ENCODE measurements at places on chromosomes 1 and 21.
A peak's percentile ranks its signal among the peaks of the same experiment; 100 is the strongest.

GRCh38 chr1:200343874-200344273 is 66.0 kb downstream of the ZNF281 start:
- DNase-seq = no peak

DNA sequence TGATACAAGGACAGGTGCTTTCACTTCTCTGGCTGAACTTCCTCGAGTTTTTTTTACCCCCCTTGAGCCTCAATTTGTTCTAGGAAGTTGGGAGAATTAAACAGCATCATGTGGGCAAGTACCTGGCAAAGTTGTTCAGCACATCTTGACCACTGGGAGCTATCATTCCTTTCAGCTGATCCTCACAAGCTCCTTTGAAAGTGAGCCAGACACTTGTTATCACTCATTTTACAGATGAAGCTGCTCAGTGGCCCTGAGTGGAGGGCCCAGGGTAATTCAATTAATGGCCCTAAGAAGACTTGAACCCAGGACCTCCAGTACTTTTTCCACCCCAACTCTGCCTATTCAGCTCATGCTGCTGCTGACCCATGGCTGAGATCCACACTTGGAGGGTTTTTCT is 2.0 kb downstream of the RGS8 start:
- no peak for DNase-seq

DNA sequence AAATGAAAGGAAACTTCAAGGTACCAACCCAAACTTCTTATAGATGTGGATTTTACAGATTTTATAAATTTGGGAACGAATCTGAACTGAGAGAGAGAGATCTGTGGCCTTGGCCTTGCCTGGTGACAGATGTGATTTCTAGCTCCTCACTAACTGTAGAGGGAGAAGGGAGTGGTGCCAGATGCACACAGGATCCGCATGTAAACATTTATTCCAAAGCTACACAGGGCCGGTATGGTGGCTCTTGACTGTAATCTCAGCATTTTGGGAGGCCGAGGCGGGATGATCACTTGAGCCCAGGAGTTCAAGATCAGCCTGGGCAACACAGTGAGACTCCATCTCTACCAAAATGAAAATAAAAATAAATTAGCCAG is 77.1 kb downstream of the PGBD5 start:
- DNase-seq = no peak

DNA sequence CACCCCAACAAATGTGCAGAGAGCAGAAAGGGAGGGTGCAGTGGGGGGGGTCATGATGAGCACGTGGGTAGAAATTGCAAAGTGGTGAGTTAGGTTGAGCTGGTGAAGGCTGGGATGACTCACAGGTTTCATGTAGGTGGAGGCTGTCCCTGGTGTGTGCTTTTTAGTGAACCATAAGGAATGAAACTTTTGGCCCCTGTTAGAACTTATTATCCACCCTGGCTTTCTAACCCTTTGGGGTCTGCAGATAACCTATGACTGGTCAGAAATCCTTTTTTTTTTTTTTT is 46.9 kb downstream of the DOP1B start:
- DNase-seq = peak; percentile 65

DNA sequence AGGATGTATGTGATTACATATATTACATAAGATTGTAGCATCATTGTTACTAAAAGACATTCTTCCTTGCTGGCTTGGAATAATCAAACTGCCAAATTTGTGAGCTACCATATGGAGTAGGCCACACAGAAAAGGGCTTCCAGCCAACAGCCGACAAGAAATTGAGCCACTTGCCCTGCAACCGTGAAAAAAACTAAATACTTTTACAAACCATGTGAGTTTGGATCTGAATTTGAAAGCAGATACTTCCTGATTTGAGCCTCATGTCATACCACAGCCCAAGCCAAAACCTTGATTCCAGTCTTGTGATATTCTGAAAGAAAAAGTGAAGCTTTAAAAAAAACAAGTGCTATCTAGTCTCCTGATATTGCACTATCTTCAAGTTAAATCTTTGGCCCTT is 55.6 kb upstream of the PRMT6 start:
- DNase-seq = no peak

- no peak for DNase-seq
These were observed 12.0 kb downstream of the MOV10 start for GRCh38 chr1:112686417-112686816.

DNA sequence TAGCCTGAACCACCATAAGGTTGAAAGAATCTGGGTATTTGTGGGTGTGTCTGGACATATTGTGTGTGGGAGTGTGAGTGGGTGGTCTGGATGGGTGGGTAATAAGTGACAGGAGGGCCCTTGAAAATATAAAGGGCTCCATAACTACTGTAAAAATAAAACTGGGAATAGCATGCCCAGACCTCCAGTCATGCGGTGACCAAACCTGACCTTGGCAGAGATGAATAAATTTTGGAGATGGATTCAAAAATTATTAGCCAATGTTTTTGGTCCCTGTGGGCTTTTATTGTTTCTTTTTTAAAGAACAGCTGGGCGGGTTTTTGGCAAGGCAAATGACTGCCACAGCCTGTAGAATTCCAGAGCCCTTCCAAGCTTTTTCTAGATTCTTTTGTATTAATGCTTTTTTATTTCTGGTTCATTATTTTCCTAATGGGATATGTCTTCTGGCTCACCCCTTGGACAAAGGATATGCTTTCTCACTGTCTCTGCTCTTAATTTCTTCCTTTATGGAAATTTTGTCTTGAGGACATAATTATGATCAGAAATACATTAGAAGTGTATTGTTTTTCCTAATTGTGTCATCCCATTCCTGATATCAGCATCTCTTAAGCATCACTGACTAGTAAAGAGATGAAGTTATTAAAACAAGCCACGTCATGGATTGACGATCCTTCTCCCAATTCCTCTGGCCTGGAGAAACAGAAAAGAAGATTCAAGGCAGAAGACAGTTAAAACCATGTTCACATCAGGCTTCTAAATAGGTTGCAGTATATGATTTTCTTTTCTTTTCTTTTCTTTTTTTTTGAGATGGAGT is 69.5 kb downstream of the NTMT2 start:
- no peak for DNase-seq

GRCh38 chr1:92907949-92908684 is 53.1 kb downstream of the DIPK1A start:
- DNase-seq = peak; percentile 25

- no peak for DNase-seq
These were observed 8.5 kb downstream of the CFHR4 start for GRCh38 chr1:196896355-196896754.

DNA sequence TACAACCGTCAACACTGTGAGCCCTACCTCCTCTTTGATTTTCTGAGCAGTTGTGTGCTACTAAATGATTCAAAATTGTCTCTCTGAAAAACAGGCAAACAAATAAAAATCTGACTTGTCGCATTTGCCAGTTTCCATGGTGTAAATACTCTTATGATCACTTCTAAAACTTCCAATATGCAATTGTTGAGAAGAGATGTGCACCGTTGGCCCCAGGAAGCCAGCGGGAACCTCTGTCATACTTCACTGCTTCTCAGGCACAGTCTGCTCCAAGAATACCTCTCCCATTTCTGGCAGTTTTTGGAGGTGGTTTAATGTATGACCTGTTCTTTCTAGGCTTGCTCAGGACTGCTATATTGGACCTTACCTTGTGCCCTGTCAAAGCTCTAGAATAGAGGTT is 196.0 kb upstream of the NCAM2 start:
- no peak for DNase-seq

- peak; percentile 13 for DNase-seq
These were observed 98.9 kb downstream of the PGBD5 start for GRCh38 chr1:230326971-230327891.

DNA sequence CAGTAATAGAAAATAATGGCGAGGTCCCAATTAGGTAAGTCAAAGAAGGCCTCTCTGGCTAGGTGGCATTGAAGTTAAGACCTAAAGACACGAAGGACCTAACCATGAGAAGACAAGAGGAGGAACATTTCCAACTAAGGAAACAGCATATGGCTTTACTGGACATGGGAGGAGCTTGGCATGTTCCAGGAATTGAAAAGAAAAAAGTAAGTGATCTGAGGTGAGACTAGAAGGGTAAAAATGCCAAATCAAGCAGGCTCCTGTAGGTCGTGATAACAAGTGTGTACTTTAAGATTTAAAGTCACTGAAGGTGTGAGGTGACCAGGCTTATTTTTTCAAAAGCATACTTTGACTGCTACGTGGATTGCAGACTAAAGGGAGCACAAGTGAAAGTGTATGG is 13.4 kb upstream of the CLCC1 start:
- no peak for DNase-seq

DNA sequence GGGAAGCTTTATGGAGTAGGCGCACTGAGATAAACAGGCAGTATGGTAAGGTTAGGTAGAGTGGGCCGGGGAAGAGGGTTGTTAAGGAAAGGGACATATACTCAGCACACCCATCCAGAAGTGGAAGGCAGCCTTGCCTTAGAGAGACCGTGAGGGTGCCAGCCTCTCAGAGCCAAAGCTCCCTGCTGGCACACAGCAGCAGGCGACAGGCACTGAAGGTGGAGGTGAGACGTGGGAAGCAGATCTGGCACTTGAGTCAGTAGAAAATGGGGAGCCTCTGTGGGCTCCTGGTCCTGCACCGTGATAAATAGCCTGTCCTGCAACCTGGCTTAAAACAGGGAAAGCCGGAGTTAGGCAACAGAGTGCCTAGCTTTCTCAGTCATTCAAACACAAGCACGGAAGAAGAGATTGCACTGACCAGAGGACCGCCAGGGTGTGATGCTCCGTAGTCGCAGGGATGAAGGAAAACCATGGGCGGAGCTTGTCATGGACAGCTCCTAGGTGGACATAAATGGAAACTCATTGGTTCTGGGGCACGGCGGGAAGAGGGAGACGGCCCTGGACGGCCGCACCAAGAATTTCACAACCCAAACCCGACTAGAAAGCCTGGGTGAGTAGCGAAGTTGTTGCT is 15.5 kb downstream of the KCNK1 start:
- no peak for DNase-seq

DNA sequence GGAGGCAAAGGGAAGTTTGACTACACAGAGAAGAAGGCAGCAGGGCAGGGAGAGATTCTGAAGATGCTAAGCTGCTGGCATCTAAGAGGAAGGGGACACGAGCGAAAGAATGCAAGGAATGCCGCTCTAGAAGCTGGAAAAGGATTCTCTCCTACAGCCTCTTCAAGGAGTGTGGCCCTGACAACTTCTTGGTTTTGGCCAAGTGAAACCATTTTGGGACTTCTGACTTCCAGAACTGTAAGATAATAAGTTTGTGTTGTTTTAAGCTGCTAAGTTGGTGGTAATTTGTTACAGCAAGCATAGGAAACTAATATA is 28.5 kb downstream of the MGST3 start:
- DNase-seq = no peak

DNA sequence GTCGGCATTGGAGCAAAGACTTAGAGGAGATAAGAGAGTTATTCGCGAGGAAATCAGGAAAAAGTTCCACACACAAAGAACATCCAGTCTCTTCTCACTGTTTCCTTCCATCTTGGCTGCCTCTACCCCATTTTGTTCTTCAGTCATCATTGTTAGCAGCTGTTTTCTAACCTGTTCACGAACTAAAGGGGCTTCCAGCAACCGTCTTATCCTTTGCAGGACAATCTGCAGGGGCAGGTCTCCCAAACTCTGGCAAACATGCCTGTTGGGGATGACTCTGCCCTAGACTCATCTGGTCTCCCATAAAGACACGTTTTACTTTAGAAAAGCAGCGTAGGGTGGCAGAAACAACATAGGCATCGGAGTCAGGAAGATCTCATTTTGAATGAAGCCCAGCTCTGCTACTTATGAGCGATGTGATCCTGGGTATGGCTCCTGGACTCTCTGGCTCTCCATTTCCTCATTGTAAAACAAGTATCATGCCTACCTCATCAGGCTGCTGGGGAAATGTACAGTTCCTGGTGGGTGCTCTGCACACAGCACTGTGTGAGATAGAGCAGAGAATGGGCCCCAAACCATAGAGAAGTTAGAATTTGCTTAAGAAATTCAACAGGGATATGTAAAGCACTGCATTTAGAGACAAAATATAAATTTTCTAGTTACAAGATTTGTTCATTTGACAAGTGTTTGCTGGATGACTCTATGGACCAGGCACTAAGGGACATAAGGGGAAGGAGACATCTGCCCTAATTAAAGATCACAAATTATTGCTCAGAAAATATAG is 59.7 kb downstream of the MEF2D start:
- no peak for DNase-seq

- DNase-seq = no peak
These were observed 106.3 kb downstream of the CD247 start for GRCh38 chr1:167412072-167412471.

GRCh38 chr1:59952065-59952464 is 25.5 kb upstream of the CYP2J2 start:
- DNase-seq = peak; percentile 3

DNA sequence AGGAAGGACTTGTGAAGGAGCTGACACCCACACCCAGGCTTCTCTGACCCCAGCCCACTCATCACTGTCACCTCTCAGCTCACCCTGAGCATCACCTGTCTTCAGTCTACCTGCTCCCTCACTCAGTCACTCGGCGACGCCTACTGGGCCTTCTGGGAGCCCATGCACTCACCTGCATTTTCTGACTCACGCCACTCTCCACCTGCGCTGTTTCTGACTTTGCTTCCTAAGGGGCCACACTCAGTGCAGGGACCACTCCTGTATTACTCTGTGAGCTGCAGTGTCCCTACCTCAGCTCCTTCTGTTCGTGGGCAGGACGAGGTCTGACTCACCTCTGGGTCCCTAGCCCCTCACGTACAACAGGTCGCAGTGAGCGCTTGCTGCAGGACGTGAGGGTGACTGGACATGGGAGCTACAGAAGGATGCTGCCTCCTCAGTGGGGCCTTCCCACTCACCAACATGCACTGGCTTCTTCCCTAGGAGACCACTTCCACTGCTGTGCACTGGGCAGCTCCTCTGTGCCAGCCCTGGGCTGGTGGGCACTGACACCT is 102.3 kb downstream of the GLIS1 start:
- DNase-seq = no peak

GRCh38 chr1:93591676-93592550 is 89.7 kb downstream of the BCAR3 start:
- no peak for DNase-seq

GRCh38 chr1:25668931-25669573 is 52.5 kb downstream of the MAN1C1 start:
- DNase-seq = no peak

- DNase-seq = peak; percentile 72
These were observed 95.6 kb upstream of the TSPAN2 start for GRCh38 chr1:115184951-115185331.

DNA sequence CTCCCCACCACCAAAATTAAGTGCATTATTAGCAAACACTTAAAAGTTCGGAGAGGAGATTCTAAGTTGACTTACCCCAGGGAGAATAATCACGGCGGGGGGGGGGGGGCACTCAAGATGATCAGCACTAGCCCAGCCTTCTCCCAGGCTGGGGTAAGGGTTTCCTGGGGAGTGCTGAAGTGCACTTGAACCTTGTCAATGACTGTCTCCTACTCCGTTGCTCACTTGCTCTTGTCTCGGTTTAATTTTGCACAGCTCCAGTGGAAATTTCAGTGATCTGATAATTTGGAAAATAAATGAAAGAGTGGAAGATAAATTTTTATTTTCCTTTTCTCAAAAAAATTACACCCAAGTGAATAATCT is 59.2 kb downstream of the PBX1 start:
- no peak for DNase-seq

DNA sequence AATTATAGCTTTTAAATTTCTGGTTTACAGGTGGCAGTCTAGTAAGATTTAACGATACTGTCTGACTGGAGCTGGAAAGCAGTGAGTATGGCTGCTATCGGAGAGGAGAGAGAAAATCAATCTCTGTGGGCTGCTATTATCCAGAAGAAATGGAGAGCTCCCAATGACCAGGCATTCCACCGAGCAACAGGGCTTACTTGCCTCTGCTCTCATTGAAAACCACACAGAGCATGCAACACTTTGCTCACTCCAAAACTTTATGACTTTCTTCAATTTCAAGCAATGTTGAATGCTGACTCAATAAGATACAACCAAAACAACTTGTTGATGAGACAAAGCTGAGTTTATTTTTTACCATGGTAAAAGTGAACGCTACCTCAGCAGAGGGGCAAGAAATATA is 337.0 kb upstream of the NCAM2 start:
- no peak for DNase-seq
